Glutamatergic neuron (in vitro differentiated cells): ENCODE measurements at places on chromosomes 13 and 19. TPM values are rescaled to one million over a fixed set of nuclear protein-coding genes. Genes with fewer than 3 reads are reported as not detected.

ZNF846 gene
- total RNA-seq = 19.0 TPM

EXOSC5 gene
- total RNA-seq = 18.2 TPM

ZNF850 gene
- 3.8 TPM for total RNA-seq

PRR19 gene
- total RNA-seq = 1.6 TPM

DOCK6 gene
- total RNA-seq = 260 TPM

SELENOW gene
- 291 TPM for total RNA-seq

ZNF441 gene
- total RNA-seq = 10.6 TPM

GRCh38 chr19:3975637-3976087, 4.8 kb upstream of the DAPK3 start:
- no peaks in the 10 kb centered on the region for H3K4me1 ChIP-seq
- no peaks in the 10 kb centered on the region for H3K36me3 ChIP-seq
- no peak overlapping the region for H3K4me3 ChIP-seq
- no peak for DNase-seq
- no peak overlapping the region for H3K27ac ChIP-seq

GRCh38 chr13:44206434-44206833, 167.2 kb upstream of the SERP2 start:
- DNase-seq = no peak
- H3K4me1 ChIP-seq = no peaks in the 10 kb centered on the region
- H3K4me3 ChIP-seq = no peak overlapping the region
- peaks cover 4% of the 10 kb centered on the region for H3K36me3 ChIP-seq

- DNase-seq = no peak
- no peaks in the 10 kb centered on the region for H3K27me3 ChIP-seq
- peaks cover 3% of the 10 kb centered on the region for H3K36me3 ChIP-seq
- H3K4me3 ChIP-seq = no peak overlapping the region
These were observed 19.2 kb upstream of the ZC3H13 start for GRCh38 chr13:46071590-46072249.

GRCh38 chr19:56111601-56112312, 9.3 kb downstream of the ZNF787 start:
- DNase-seq = no peak
- peaks cover 11% of the 10 kb centered on the region for H3K27me3 ChIP-seq
- no peak overlapping the region for H3K27ac ChIP-seq
- no peaks in the 10 kb centered on the region for H3K36me3 ChIP-seq
- H3K4me3 ChIP-seq = peak overlapping the region; percentile 38

DNA sequence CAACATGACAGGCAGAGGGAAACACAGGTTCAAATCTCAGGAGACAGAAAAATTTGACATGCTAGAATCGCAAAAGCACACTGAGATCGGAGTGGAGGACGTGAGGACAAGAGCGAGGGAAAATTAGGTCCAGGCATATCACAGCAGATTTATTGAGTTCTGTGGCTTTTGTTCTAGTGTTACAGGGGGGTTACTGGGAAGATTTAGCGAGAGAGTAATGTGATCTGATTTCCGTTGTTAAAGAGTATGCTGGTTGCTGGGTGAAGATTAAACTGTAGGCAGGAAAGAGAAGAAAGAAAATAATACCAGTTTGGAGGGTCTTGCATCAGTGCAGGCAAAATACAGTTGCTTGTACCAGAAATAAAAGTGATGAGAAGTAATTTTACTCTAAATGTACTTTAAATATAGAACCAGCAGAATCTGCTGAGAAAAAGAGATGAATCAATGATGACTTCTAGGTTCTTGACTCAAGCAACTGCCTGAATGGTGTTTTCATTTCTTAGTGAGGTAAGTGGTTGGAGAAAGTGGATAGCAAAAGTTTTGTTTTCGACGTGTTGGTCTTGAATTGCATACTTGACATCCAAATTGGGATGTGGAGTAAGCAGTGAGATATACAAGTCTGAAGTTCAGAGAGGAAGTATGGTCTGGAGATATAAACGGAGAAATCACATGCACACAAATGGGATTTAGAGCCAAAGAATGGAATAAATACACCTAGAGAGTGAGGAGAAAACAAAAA, 35.7 kb downstream of the UFM1 start:
- H3K27ac ChIP-seq = no peak overlapping the region
- peaks cover 3% of the 10 kb centered on the region for H3K4me1 ChIP-seq
- peaks cover under 1% of the 10 kb centered on the region for H3K36me3 ChIP-seq
- no peaks in the 10 kb centered on the region for H3K27me3 ChIP-seq
- DNase-seq = no peak

- H3K27me3 ChIP-seq = peaks cover 2% of the 10 kb centered on the region
- no peak overlapping the region for H3K27ac ChIP-seq
- H3K4me1 ChIP-seq = no peaks in the 10 kb centered on the region
- DNase-seq = no peak
- H3K4me3 ChIP-seq = no peak overlapping the region
These were observed 10.4 kb downstream of the NUDT19 start for GRCh38 chr19:32702010-32702409.

DNA sequence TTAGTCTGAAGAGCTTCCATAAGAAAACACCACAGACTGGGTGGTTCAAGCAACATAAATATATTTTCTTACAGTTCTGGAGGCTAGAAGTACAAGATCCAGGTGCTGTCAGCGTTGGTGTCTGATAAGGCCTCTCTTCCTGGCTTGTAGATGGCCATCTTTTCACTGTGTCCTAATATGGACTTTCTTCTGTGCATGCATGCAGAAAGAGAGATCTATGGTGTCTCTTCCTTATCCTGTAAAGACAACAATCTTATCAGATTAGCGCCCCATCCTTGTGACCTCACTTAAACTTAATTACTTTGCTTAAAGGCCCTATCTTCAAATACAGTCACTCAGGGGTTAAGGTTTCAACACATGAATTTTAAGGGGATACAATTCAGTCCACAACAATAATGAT, 14.1 kb upstream of the NDFIP2 start:
- no peak for DNase-seq
- no peaks in the 10 kb centered on the region for H3K36me3 ChIP-seq
- no peaks in the 10 kb centered on the region for H3K4me1 ChIP-seq
- no peaks in the 10 kb centered on the region for H3K27me3 ChIP-seq

GRCh38 chr13:37715606-37716015, 117.0 kb upstream of the POSTN start:
- H3K4me1 ChIP-seq = no peaks in the 10 kb centered on the region
- no peak overlapping the region for H3K27ac ChIP-seq
- no peak for DNase-seq
- H3K27me3 ChIP-seq = no peaks in the 10 kb centered on the region
- no peak overlapping the region for H3K4me3 ChIP-seq
- H3K36me3 ChIP-seq = no peaks in the 10 kb centered on the region

- peaks cover 5% of the 10 kb centered on the region for H3K4me1 ChIP-seq
- H3K27me3 ChIP-seq = peaks cover 7% of the 10 kb centered on the region
- peaks cover 24% of the 10 kb centered on the region for H3K36me3 ChIP-seq
- H3K27ac ChIP-seq = no peak overlapping the region
These were observed 31.0 kb downstream of the CILP2 start for GRCh38 chr19:19568802-19569756.

GRCh38 chr13:32284927-32285632, 30.1 kb downstream of the ZAR1L start:
- no peak overlapping the region for H3K27ac ChIP-seq
- no peak overlapping the region for H3K4me3 ChIP-seq
- no peaks in the 10 kb centered on the region for H3K27me3 ChIP-seq
- H3K36me3 ChIP-seq = no peaks in the 10 kb centered on the region

GRCh38 chr19:43420954-43421353, 6.3 kb downstream of the TEX101 start:
- no peak overlapping the region for H3K4me3 ChIP-seq
- no peaks in the 10 kb centered on the region for H3K36me3 ChIP-seq
- DNase-seq = no peak
- no peaks in the 10 kb centered on the region for H3K4me1 ChIP-seq

- H3K36me3 ChIP-seq = no peaks in the 10 kb centered on the region
- peak overlapping the region; percentile 33 for H3K27ac ChIP-seq
- peaks cover 10% of the 10 kb centered on the region for H3K27me3 ChIP-seq
- DNase-seq = no peak
- H3K4me1 ChIP-seq = peaks cover 27% of the 10 kb centered on the region
- no peak overlapping the region for H3K4me3 ChIP-seq
These were observed 3.6 kb downstream of the RRAS start for GRCh38 chr19:49636233-49636932.

DNA sequence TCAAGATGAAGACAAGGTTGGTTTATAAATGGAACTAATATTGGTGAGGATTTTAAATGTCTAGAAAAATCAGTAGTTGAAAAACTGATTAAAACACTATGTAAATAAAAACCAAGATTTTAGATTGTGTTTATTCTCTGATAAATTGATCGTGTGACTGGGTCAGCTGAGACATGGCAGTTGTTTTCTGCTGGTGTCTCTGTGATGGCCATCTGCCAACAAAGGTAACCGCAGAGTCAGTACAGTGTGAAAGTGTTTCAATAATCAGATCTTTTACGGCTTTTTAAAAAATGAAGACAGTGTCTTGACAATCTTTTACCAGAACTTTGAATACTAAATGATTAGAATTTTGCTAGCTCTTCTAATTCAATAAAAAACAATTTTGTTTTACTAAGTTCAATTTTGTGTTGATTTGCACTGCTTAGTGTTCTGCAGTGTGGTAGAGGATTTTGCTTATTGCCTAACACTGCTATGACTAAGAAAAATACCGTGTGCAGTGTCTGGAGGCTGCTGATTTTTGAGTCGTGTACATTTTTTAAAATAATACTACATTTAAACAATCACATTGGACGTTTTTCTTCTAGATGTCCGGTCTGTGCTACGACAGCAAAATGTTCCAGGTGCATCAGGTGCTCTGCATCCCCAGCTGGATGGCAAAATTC, 32.7 kb upstream of the GPR183 start:
- peak overlapping the region; percentile 30 for H3K4me3 ChIP-seq
- H3K27me3 ChIP-seq = peaks cover 8% of the 10 kb centered on the region
- H3K4me1 ChIP-seq = peaks cover 28% of the 10 kb centered on the region
- DNase-seq = peak; percentile 30

- no peaks in the 10 kb centered on the region for H3K36me3 ChIP-seq
- peaks cover 6% of the 10 kb centered on the region for H3K27me3 ChIP-seq
- DNase-seq = no peak
- peak overlapping the region; percentile 36 for H3K27ac ChIP-seq
- H3K4me1 ChIP-seq = peaks cover 13% of the 10 kb centered on the region
These were observed 1.4 kb upstream of the PAN3 start for GRCh38 chr13:28136916-28137315.

DNA sequence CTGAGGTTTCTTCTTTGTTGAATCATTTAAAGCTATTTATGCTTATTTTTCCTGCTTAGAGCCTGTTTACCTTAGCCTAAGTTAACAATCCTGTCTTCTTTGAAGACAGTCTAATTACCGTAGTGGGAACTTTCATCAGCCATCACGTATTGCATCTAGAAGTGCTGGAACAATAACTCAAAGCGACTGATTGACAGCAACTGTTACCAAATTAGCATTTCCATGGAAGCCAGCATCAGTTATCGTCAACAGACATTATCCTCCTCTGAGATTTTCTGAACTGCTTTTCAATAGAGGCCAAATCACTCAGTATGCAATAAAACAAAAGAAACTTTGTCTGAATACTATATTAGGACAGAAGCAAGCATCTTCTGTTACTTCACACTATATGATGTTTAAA, 433.3 kb upstream of the SLITRK1 start:
- H3K36me3 ChIP-seq = peaks cover 6% of the 10 kb centered on the region
- no peak for DNase-seq
- no peak overlapping the region for H3K4me3 ChIP-seq
- H3K4me1 ChIP-seq = no peaks in the 10 kb centered on the region

- peak overlapping the region; percentile 99 for H3K27ac ChIP-seq
- no peaks in the 10 kb centered on the region for H3K36me3 ChIP-seq
- peak overlapping the region; percentile 97 for H3K4me3 ChIP-seq
- peaks cover 20% of the 10 kb centered on the region for H3K4me1 ChIP-seq
These were observed 416 bp downstream of the BCKDHA start for GRCh38 chr19:41398050-41398418.

- peaks cover 17% of the 10 kb centered on the region for H3K27me3 ChIP-seq
- peak overlapping the region; percentile 30 for H3K4me3 ChIP-seq
- peaks cover 32% of the 10 kb centered on the region for H3K36me3 ChIP-seq
These were observed 4.2 kb downstream of the SHC2 start for GRCh38 chr19:456547-457110.

GRCh38 chr19:43430976-43431375, 16.3 kb downstream of the TEX101 start:
- no peaks in the 10 kb centered on the region for H3K27me3 ChIP-seq
- no peak overlapping the region for H3K4me3 ChIP-seq
- peaks cover 3% of the 10 kb centered on the region for H3K36me3 ChIP-seq
- H3K4me1 ChIP-seq = no peaks in the 10 kb centered on the region
- DNase-seq = no peak
- no peak overlapping the region for H3K27ac ChIP-seq

DNA sequence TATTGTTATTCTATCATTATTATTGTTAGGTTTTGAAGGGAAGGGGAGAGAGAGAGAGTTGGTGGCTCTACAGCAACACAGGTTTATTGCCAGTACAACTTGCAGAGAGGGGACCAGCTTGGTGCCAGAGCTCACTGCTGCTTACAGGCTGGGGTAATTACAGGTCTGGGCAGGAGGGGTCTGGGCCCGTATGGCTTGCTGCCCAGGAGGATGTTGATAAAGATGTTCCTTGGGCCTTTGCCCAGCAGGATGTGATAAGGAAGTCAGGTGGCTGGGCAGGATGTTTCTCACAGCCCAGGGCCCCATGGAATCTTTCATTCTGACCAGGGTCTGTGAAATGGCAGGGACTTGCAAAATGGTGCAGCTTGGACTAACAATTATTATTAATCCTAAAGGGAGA, 64.2 kb upstream of the ZNF599 start:
- no peak overlapping the region for H3K4me3 ChIP-seq
- H3K4me1 ChIP-seq = peaks cover 4% of the 10 kb centered on the region
- H3K27ac ChIP-seq = no peak overlapping the region
- peaks cover 11% of the 10 kb centered on the region for H3K27me3 ChIP-seq

- no peaks in the 10 kb centered on the region for H3K36me3 ChIP-seq
- H3K27ac ChIP-seq = peak overlapping the region; percentile 20
- H3K4me3 ChIP-seq = no peak overlapping the region
- H3K27me3 ChIP-seq = peaks cover 2% of the 10 kb centered on the region
- no peak for DNase-seq
- peaks cover 24% of the 10 kb centered on the region for H3K4me1 ChIP-seq
These were observed 24.5 kb downstream of the PPP5C start for GRCh38 chr19:46371371-46371901.

- no peaks in the 10 kb centered on the region for H3K36me3 ChIP-seq
- peak overlapping the region; percentile 63 for H3K4me3 ChIP-seq
- DNase-seq = peak; percentile 49
- H3K27ac ChIP-seq = no peak overlapping the region
- peaks cover 22% of the 10 kb centered on the region for H3K4me1 ChIP-seq
- peaks cover 29% of the 10 kb centered on the region for H3K27me3 ChIP-seq
These were observed 118.2 kb downstream of the KCNRG start for GRCh38 chr13:50133358-50133953.

DNA sequence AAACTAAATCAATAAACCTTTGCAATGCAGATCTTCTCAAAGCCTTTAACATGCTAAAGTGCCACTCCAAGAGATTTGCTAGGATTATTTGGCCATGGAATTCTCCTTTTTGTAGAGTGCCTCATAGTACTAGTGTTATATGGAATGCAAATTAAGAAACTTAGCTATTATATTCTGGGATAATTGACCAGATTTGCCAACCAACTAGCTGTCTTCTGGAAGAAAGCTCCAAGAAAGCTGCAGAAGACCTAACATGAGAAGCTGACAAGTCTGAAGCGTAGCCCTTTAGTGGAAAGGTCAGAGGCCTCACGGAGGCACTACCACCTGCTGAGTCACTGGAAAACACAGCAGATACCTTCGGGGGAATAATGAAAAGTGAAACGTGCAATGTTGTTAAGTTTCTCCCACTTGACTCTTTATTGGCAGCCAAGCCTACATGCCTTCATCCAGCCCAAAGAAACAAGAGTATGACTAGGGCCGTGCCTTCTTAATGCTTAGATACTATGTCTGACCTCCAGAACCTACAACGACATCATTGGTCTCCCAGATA, 29.8 kb upstream of the KATNAL1 start:
- H3K4me3 ChIP-seq = no peak overlapping the region
- no peaks in the 10 kb centered on the region for H3K36me3 ChIP-seq
- peaks cover 6% of the 10 kb centered on the region for H3K27me3 ChIP-seq
- no peak for DNase-seq
